Thymus (tissue), 14 donors: ENCODE measurements at places on chromosomes 5 and 9. TPM values are rescaled to one million over a fixed set of nuclear protein-coding genes. Genes with fewer than 3 reads are reported as not detected.

- no peak for DNase-seq
These were observed 2010.0 kb upstream of the WWC1 start for GRCh38 chr5:166281433-166281832.

GRCh38 chr5:86748538-86749105 is 130.9 kb downstream of the COX7C start:
- no peak for DNase-seq

Gene N4BP3
- total RNA-seq: 1.9 TPM

Gene ZBED3
- total RNA-seq: 1.1 TPM
